ENCODE measurements at places on chromosomes 6 and 20.

DNA sequence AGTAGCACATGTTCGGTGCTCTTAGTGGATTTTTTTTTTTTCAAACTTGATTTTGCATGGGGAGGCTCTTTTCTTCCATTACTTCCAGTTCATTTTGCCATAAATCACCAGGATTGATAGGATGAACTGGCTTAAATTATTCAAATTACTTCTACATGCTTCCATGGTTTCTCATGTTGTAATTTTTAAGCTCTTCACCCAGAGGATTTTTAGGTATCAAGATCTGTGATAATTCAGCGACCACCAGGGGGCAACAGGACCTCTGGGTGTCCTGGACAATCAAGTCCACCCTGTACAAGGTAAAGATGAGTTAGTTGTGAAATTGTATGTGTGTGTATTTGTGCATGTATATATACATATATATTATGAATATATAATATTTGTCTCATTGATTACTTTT, 4.2 kb upstream of the EPHA7 start:
- peak; percentile 49 for DNase-seq

GRCh38 chr20:33434434-33434833, 9.1 kb downstream of the SNTA1 start:
- DNase-seq: peak; percentile 30

GRCh38 chr20:54040531-54040930, 29.9 kb downstream of the BCAS1 start:
- no peak for DNase-seq

GRCh38 chr6:22069306-22069800, 227.5 kb downstream of the PRL start:
- DNase-seq: no peak

DNA sequence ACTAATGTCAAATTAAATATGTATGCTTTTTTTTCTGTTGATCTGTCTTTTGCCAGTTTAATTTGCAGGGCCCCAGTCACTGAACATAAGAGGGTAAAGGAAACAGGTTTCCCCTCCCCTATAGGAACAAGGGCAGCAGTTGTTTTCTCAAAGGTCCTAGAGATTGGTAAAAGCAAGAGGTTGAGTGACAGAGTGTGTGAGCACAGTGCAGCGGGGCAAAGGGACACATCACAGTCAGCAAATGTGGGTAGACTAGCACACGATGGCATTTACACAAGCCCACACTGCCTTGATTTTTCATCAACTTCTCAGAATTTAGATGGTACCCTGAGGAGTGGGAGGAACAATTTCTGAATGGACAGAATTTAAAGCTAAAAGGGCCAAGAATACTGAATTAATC, 138.7 kb upstream of the MYLIP start:
- DNase-seq: no peak

DNA sequence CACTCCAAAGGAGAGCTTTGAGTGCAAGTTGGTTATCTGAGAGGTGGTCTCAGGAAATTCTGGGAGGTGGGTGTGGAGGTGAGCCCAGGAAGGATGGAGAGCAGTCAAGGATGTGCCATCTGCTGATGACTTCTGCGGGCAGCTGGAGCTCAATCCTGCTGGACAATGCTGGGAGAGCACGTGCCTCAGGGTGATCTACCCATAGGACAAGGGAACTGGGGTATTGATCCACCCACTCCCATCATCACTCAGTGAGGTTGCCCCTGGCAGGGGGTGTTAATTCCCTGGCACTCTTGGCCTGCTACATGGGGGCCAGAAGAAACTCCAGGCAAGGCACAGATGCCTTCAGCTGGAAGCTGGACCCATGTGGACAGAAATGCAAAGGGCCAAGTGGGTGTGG, 7.1 kb upstream of the ZBP1 start:
- DNase-seq: no peak

DNA sequence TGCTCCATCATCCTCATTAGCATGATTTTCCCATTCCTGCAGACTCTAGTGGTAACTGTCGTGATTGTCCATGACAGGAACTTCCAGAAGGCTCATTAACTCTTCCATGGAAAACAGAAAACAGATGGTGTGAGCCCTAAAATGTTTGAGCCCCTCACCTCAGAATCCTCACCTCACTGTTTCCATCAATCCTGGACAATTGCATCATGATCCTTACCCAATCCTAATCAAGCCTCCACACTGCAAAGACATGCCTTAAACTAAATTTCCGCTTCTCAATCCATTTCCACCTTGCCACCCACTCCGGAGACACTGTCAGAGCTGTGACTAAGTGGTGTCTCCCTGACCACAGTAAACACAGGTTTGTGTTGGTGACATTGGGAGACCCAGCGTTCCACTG, 311.0 kb upstream of the JARID2 start:
- DNase-seq: no peak

- no peak for DNase-seq
Observed at GRCh38 chr6:92507552-92507951, 911.8 kb downstream of the EPHA7 start.

All from fibroblast of skin of back (primary cell).